ENCODE measurements at places on chromosomes 11 and 22.

DNA sequence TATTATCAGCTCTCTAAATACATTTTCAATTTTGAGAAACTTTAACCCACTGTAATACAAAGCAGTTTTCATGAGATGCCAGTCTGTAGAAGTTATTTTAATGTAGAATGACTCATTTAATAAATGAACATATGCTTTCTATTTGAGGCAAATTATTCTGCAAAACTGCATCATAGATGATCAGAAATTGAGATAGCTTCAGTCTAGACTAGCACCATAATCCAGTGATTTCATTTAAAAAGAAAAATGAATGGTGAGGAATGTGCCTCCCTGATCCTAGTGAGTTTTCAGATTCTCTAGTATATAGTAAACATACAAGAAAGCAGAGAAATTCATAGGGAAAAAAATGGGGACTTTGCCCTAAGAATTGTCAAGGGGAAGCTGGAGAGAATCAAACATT lies 66.1 kb downstream of the OR5AK2 start:
- DNase-seq: no peak

- DNase-seq: no peak
Observed at GRCh38 chr11:98835335-98835734, 185.4 kb upstream of the CNTN5 start.

- DNase-seq: no peak
Observed at GRCh38 chr11:71173709-71174108, 78.7 kb downstream of the SHANK2 start.

DNA sequence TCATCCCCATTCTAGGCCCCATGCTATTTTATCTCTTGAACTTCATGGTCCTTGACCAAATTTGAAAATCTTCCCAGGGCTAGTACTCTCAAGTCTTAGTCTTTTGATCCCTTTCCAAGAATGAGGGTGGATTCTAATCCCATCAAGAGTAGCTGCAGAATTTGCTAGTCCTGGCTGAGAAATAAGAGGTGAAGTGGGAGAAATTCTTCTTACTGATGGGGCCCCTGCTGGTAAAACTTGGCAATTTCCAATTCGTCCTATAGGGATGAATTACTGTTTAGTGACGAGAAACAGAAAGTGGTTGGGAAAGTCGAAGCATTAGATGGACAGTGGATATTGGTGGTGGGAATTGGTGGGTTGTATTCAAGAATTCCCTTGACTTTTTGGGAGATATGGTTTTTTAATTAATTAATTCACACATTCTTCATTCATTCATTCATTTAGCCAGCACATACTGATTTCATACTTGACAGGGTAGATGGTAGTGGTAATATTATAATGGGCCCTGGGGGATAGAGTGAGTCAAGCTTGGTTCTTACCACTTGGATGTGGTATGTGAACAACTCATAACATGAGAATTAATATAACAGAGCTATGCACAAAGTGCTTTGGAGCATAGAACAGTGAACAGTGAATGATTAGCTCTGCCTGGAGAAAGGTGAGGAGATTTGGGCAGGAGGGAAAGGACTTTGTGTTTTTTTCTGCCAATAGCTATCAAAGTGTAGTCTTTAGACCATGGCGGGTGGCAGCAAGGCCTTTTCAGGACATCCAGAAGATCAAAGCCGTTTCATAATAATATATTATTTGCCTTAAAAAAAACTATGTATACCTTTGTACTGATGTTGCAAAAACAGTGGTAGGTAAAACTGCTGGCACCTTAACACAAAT lies 103.8 kb downstream of the STIM1 start:
- DNase-seq: no peak

DNA sequence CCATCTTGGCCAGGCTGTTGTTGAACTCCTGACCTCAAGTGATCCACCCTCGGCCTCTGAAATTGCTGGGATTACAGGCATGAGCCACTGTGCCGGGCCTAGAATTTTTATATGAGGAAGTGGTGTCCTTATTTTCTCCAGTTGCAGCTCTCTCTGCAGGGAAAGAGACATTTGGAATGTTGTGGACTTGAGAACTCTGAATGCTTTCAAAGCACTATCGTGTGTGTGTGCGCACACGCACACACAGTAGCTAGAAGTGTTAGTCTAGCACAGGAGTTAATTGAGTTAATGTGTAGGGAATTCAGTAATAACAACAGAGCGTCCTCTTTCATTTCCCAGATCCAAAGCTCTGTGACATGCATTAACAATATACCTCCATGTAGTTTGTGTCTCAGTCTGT lies 164.0 kb upstream of the RASSF10 start:
- DNase-seq: no peak

- DNase-seq: no peak
Observed at GRCh38 chr11:43874078-43874477, 6.6 kb upstream of the ALKBH3 start.

- DNase-seq: no peak
Observed at GRCh38 chr22:32957200-32957803, 100.9 kb downstream of the SYN3 start.

- DNase-seq: no peak
Observed at GRCh38 chr11:110655967-110656366, 56.3 kb downstream of the ARHGAP20 start.

DNA sequence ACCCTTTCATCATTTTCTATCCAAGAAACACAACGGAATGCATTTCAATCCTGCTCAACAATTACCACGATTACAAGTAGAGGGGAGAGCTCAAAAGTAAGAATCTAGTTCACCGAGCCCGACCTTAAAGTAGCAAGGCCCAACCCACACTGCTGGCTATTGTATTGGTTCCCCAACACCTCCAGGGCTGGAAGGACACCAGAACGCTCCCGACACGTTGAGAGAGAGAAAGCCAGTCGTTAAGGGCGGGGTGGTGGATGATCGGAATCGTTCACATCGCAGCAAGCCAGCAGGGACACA lies 690 bp downstream of the CKAP5 start:
- DNase-seq: no peak

- DNase-seq: no peak
Observed at GRCh38 chr11:75317446-75318122, 33.9 kb downstream of the ARRB1 start.

Data from stimulated activated effector memory CD8-positive, alpha-beta T cell treated with anti-CD3 and anti-CD28 coated beads, Interleukin-12 subunit alpha, Interleukin-12 subunit beta, amount 100 ng/mL, for 72 hours (primary cell).